Astrocyte of the cerebellum (primary cell): ENCODE measurements at places on chromosomes 2 and 18.

DNA sequence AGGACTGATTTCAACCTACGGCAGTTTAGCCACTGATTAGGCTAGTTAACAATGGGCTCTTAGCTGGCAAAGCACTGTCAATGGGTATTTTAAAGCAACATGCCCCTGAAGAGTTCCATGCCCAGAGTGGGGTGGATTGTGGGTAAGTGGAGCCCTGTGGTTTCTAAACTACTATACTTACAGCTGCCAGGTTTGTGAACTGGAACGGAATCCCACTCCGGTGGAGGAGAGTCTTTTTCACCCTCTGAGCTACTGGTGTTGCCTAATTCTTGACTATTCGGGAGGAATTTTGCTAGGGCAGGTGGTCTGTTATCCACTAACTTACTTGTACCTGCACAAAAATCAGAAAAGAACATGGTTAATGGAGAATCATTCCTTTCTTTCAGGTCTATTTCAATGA lies 52.6 kb downstream of the ZAP70 start:
- DNase-seq, result no peak

DNA sequence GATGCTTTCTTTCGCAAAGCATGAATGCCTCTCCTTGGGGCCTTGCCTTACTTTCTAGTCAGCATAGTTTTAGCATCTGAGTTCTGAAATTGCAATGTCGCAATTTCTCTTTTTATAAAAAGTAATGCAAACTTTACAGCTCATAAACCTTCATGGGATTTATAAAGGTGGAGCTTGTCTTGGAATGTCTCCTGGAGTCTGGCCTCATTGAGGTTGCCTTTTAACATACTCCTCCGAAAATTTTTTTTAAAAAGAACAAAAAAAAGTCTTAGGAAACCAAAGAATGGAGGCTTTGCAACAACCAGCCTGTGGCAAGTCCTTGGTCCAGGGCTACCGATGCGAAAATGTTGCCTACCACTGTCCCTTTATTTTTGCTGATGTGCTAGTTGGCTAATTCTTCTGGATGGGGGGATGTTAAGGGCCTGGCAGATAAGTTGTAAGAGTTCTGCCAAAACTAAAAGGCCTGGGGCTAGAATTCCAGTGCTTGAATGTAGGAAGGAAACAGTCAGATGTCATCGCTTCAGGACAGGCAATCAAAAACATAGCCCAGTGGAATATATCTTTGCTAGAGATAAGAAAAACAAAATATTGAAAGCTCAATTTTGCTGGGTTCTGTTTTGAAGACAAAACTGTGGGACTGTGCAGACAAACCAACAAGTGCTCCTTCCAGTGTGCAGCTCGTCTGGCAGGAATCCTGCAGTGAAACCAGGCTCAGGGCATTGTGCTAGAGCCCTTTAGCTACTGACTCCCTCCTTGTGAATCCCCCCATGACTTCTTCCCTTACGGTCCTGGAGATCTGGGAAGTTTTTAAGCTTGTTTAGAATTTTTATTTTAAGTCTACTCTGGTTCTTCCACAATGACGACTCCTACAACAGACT lies 213.0 kb downstream of the PIEZO2 start:
- DNase-seq, result no peak

DNA sequence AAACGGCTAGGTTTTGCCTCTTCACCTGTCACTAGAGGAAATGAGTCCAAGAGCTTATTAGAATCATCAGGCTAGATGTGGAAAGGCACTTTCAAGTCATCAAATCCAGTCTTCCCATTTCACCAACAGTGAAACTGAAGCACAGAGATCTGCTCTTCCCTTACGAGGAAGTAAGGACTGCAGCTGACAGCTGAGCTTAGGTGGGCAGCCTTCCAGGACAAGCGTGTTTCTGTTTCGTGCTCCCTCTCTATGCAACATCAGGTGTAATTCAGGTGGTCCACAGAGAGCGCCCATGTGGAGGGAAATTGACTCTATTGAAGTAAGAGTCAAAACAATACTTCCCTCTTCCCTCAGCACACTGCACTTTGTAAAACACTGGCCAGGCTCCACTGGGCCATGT lies 5.5 kb downstream of the CYRIA start:
- no peak for DNase-seq

GRCh38 chr2:226057914-226058313 lies 658.4 kb downstream of the NYAP2 start:
- no peak for DNase-seq

DNA sequence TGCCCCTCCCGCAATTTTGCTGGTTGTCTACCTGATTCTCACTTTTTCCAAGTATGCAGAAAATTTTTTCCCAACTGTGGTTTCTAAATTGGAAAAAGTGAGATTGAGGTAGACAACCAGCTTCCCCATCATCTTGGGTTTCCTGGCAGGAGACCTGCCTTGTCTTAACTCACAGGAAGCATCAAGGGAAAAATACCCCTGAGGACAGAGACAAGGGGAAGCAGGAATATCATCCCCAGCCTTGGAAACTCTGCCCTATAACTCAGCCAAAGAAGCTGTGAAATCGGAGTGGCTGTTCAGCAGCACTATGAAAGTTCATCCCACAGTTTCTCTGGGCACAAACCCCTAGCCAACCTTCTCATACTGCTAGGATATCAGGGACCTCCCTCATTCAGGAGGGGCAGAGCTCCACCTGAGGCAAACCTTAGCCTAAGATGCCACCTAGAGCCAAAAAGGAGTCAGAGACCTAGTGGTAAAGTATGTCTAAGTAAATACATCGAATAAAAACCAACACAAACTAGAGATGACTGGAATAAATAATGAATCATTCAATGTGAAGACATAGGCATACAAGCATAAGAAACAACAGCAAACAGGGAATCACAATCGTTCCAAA lies 68.2 kb downstream of the ZSWIM2 start:
- DNase-seq, result peak; percentile 16

- no peak for DNase-seq
Observed at GRCh38 chr2:39114771-39115170, 6.1 kb downstream of the SOS1 start.
